ENCODE measurements at places on chromosomes 2 and 18.

DNA sequence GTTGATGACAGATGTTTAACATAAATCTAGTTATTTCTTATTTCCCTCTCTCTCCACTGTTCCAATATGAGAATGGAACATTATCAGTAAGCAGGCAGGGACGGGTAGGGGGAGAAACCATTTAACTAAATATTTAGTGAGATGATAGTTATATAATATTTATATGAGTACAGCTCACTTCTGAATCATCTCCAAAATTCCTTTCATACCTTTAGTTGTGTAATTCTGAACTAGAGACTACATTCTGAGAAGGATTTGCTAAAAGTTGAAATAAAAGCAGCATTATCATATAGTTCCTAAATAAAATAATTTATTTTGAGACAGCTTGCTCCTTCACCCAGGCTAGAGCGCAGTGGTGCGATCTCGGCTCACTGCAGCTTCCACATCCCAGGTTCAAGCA, 41.4 kb downstream of the B4GALT6 start:
- DNase-seq = no peak

DNA sequence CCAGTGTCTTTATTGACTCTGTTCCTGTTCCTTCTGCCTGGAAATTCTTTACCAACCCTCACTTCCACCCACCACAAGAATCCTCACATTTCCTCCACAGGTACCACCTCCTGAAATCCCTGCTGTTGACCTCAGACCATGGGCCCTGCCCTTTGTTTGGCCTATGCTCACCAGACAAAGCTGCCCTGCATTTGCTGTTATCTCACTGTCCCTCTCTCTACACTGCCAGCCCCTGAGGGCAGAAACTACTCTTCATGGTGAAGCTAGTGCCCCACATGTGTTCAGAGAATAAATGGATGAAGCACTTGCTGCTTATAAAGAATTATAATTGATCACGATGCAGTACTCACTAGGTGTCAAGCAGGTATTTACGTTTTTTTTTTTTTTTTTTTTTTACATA, 608.4 kb downstream of the TSN start:
- no peak for DNase-seq

DNA sequence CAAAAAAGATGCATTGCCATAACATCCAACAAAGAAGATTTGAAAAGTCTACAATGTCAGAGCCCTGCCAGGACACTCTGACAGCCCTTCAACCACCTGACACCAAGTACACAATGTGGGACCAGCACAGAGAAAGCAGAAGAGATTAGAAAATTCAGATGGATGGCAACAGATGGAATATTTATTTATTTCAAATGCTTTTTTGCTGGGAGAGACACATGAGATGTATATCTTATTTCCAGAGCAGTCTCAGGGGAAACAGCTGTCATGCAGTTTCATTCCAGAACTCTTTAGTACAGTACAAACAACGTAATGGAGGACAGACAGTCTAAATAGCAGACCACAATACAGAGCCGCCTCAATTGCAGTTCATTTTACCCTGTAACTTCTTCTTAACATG, 110.1 kb downstream of the MAIP1 start:
- no peak for DNase-seq

GRCh38 chr2:88121678-88122077, 6.2 kb downstream of the FABP1 start:
- DNase-seq = no peak

GRCh38 chr2:105329197-105329554, 359 bp downstream of the TGFBRAP1 start:
- no peak for DNase-seq

DNA sequence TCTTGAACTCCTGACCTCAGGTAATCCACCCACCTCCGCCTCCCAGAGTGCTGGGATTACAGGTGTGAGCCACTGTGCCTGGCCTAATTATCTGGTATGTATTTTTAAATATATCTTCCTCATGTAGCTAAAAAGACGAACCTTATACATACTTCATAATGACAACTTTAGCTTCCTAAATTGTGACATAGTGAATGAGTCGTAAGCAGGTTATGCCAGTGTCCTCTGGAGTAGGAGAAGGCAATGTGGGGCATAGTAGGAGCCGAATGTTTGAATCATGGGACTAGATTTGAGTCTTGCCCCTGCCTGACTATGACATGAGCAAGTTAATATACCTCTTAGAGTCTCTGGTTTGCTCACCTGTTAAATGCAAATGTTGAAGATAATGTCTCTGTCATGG, 95.8 kb upstream of the FOSL2 start:
- DNase-seq = no peak

- no peak for DNase-seq
Measured at GRCh38 chr2:196096982-196097745, 28.5 kb upstream of the DNAH7 start.

DNA sequence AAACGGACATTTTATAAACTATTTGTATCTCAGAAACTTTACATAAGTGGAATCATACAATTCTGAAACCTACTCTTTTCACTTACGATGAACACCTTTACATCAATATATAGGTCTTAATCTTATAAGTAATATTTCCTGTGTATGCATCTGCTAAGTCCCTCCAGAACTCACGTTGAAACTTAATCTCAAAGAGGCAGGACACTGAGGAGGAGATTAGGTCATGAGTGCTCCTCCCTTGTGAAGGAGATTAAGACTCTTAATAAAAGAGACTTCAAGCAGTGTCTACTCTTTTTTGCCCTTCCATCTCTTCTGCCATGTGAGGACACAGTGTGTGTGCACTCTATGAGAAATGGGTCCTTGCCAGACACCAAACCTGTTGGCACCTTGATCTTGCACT, 94.7 kb upstream of the CDKL4 start:
- no peak for DNase-seq

- no peak for DNase-seq
Measured at GRCh38 chr2:67486041-67486796, 89.1 kb downstream of the ETAA1 start.

- no peak for DNase-seq
Measured at GRCh38 chr2:179455824-179456223, 191.2 kb upstream of the SESTD1 start.

GRCh38 chr2:148177559-148177958, 156.7 kb downstream of the MBD5 start:
- no peak for DNase-seq

GRCh38 chr2:42123426-42123825, 45.7 kb upstream of the EML4 start:
- DNase-seq = no peak

DNA sequence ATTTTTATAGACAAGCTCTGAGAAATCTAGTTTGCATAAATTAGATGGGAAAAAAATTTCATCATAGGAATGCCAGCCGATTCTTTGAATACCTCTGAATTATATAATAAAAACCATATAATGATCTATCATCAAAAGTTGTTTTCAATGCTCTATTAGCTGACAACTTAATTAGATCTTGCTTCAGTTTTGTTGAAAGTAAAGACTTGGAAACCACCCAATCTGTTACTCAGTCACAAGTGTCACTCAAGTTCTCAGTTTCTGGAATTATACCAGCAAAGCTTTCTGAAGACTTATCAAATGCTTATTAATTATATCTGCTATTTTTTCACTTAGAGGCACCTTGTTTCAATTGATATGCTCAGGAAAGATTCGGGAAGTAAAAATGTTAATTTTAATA, 17.4 kb upstream of the TP53I3 start:
- DNase-seq = no peak

DNA sequence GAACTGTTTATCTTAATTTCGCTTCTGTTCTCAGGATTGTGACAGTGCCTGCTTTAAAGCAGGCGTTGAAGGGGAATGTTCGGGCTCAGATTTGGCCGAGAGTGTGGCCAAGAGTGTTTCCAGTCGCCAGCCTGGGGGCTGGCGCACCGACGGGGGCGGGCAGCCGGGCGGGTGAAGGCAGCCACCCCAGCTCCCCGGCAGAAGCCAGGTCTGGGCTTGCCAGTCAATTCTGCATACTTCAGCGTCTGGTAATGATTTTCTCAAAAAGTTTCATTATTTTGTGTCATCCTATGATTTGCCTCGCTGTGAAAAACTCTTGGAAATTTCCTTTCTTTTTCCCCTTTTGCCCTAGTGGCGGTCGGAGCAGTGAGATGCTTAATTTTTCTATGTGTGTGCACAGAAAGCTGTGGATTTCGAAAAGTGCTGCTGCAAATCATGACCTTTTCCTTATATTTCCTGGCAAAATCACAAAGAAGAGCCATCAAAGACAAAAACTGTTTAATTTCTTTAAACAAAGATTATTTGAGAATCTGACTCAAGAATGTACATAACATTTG, 856 bp downstream of the FAM228A start:
- DNase-seq = no peak

DNA sequence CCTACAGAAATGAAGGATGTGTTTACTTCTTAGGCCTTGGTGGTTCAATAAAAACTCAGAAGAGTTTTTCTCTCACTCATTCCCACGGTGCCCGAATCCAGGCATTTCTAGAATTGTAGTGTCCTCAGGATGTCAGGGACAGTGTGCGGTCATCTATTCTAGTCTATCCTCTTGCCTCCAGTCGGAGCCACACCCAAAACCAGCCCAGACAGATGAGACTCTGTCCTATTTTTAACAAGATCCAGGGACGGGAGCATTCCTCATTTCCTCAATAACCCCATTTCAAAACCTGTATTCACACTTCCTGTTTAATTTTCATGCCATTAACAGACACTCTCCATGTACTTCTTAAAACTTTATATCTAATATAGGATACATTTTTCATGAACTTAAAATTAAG, 11.6 kb upstream of the RBMS1 start:
- DNase-seq = no peak

GRCh38 chr2:170159060-170159459, 18.9 kb upstream of the MYO3B start:
- no peak for DNase-seq

DNA sequence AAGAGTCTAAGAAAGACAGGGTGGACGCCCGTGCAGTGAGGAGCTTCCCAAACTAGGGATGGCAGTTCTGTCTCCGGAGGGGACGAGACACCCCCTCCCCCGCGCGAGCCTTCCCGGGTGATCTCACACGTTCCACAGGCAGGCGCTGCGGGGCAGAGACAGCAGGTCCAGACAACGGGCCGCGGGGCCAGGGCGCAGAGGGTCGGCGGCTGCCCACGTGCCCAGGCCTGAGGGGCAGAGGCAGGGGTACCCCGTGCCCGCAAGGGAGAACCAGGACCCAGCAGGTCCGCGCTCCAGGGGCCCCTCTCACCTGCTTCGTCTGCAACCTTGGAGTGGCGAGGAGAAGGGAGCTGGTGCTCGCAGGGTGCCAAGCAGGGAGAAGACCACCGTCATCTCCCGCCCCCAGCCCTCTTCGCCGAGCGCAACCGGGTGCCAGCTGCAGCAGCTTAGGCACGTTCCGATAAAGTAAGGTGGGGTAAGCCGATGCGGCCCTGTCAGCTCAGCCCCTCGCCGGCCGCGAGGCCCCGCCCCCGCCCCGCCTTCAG, at the start of gene GPR155:
Gene GPR155 (minus strand): TSS at position 467 of the 545 bp plus-strand sequence. CDS start 5,073 bp downstream, outside the sequence.
- DNase-seq = no peak

GRCh38 chr2:46555646-46556234, 76.4 kb downstream of the TMEM247 start:
- no peak for DNase-seq

DNA sequence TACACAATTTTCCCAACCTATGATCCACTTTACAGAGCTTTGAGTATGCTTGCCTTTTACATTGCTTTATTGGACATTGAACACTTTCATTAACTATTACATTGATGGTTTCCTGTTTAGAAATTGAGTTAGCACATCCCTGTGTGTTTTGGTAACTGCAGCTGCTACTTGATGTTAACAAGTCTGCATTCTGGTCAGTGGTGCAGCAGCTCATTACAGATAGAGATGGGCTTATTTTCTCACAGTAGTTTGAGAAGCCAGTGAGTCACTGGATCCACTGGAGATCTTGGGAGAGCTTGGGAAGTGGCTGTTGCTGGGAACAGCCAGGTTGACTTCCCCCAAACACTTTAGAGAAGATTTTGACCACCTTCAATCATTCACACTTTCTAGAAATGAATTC, 150.5 kb downstream of the ARHGAP15 start:
- DNase-seq = no peak

DNA sequence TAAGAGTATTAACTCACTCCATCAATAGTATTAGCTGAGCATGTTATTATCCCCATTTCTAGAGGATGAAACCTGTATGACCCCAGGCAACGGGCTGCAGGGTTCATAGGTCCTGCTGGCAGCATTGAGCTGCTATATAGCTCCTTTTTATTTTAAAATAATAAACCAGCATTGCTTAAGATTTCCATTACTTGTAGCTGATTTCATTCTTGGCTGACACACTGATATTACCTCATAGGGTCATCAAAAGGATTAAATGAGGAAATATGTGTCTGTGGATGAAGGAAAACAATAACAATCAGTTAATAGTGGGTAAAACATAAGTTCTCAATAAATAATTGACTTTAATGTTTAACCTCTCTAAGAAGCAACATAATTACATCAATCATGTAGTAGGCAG, 48.3 kb upstream of the NRP2 start:
- DNase-seq = no peak

DNA sequence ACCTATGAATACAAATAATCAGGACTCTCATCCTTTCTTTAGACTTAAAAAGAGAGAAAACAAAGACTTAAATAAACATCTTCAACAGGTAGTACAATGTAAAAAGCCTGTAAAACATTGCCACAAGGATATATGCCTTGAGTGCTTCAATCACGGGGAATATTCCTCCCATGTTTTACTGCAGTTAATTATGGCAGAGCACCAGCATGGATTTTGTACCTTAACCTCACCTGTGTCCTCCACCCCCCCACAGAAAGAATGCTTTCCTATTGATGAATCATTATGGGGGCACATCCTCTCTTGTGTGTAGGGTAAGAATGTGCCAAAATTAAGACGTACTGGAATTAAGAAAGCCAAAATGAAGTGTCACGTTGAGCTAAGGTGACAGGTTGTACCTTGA, 189.9 kb upstream of the FOSL2 start:
- no peak for DNase-seq

GRCh38 chr18:24964216-24964615, 387.8 kb downstream of the ZNF521 start:
- DNase-seq = no peak

DNA sequence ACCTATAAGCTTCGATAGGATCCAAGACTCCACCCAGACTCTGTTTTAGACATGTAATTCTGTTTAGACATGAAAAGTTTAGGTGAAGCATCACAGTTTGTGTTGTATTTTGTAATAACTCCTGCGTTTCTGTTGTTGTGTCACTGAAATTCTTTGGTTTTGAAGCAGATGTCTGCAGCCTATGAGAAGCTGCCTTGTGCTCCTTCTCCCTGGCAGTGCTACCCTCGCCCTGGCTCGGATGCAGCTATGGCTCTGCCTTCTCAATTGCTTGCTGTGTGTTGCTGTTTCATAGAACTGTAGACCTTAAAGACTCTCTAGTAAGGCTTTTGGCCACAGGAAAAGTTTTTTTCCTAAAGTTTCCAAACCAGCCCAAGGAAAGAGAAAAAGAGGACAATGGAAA, 40.2 kb upstream of the ZNF638 start:
- DNase-seq = no peak

DNA sequence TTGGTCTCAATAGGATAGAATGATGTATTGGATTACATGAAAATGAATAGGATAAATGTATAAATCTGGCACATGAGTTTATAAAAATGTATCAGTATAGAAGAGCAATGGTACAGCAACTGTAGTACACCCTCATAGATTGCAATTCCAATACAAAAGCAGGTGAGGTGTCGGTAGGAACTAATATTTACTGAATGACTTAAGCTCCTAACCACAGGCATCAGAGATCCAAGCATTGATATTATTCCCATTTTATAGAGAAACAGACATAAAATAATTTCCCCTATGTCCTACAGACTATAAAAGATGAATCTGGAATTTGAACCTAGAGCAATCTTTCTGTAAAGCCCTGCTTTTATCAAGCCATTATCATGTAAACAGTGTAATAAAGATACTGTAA, 227.4 kb downstream of the MBD2 start:
- DNase-seq = no peak

- DNase-seq = no peak
Measured at GRCh38 chr2:124034265-124034664, 9.2 kb downstream of the CNTNAP5 start.
